ENCODE measurements at places on chromosomes 6 and 20. TPM values are rescaled to one million over a fixed set of nuclear protein-coding genes. Genes with fewer than 3 reads are reported as not detected.

- H3K27me3 ChIP-seq = no peaks in the 10 kb centered on the region
- DNase-seq = no peak
- H3K4me1 ChIP-seq = peaks cover 34% of the 10 kb centered on the region
- no peaks in the 10 kb centered on the region for H3K36me3 ChIP-seq
- no peak overlapping the region for H3K4me3 ChIP-seq
- no peak overlapping the region for H3K27ac ChIP-seq
These were observed 2.1 kb downstream of the DEF6 start for GRCh38 chr6:35299674-35300073.

GRCh38 chr20:63537525-63538203 is 488 bp upstream of the PTK6 start:
- peak; percentile 98 for DNase-seq
- H3K4me1 ChIP-seq = peaks cover 33% of the 10 kb centered on the region
- no peaks in the 10 kb centered on the region for H3K27me3 ChIP-seq
- H3K4me3 ChIP-seq = peak overlapping the region; percentile 84

- H3K4me1 ChIP-seq = no peaks in the 10 kb centered on the region
- H3K27me3 ChIP-seq = no peaks in the 10 kb centered on the region
- no peak overlapping the region for H3K27ac ChIP-seq
- no peak for DNase-seq
- no peak overlapping the region for H3K4me3 ChIP-seq
These were observed 49.6 kb downstream of the SULF2 start for GRCh38 chr20:47735412-47736400.

DNA sequence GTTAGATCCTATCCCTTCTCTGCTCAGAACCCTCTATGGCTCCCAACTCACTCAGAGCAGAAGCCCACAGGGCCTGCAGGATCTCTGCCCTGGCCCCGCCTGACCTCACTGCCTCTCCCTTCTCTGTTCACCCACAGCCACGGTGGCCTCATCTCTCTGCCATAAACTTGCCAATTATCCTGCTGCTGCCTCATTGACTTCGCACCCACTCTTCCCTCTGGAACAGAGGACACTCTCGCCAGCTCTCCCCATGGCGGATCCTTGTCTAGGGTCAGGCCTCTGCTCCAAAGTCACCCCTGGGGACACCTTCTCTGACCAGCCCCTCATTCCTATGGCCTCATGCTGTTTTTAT is 86.4 kb downstream of the CEBPB start:
- no peak overlapping the region for H3K27ac ChIP-seq
- H3K27me3 ChIP-seq = no peaks in the 10 kb centered on the region
- DNase-seq = no peak

DNA sequence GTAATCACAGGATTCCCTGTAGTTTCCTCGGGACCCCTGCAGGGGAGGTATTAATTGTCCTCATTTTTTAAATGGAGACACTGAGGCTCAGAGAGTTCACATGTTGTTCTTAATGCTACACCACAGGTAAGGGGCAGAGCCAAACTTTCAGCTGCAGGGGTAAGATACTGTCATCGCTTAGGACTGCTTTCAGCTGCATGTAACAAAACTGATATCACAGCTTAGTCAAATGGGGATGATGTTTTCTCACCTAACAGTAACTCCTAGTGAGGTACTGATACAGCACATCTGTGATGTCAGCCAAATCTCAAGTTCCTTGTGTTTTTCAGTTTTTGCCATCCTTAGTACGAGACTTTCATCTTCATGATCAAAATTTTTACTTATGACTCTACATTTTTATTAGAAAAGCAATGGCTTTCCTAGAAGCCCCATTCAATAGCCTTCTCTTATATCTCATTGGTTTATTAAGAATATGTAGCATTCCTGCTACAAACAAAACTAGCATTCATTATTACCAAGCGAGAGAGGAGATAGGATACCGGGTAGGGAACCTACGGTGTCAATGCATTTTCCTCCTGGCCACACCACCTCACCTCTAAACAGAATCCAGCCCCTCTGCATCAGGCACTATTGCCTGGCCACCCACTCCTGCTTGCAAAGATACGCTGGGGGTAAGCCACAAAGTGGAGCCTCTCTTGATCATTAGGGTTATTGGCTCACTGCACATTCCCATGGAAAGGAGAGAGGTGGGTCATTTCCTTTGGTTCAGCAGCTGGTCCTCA is 557.5 kb downstream of the CD83 start:
- H3K4me1 ChIP-seq = peaks cover 21% of the 10 kb centered on the region
- no peaks in the 10 kb centered on the region for H3K27me3 ChIP-seq

DNA sequence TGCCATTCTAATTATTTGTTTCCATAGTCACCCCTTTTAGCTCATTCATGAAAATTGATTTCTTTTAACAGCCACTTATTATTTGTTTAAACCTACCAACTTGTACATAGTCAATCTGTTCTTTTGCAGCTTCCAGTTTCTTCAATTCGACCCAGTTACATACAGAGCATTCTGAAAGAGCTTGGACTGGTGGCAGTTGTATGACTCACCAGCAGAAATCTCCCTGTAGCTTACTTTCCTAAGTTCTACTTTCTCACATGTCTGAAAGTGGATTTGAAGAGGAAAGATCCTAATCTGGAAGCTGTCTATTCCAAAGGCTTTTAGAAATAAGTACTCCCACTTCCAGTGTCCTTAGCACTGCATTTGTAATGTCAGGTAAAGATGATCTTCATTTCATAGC is 447.9 kb downstream of the HTR1B start:
- H3K4me3 ChIP-seq = no peak overlapping the region
- no peaks in the 10 kb centered on the region for H3K4me1 ChIP-seq
- H3K27ac ChIP-seq = no peak overlapping the region
- no peaks in the 10 kb centered on the region for H3K36me3 ChIP-seq

Gene OTOR
- total RNA-seq = not detected

Gene C20orf144
- total RNA-seq = not detected

Gene ENPP5
- total RNA-seq = 0.04 TPM

Gene SDHAF4
- 6.2 TPM for total RNA-seq

Data from PC-3 (cell line).